ENCODE measurements at places on chromosomes 5 and 9.

DNA sequence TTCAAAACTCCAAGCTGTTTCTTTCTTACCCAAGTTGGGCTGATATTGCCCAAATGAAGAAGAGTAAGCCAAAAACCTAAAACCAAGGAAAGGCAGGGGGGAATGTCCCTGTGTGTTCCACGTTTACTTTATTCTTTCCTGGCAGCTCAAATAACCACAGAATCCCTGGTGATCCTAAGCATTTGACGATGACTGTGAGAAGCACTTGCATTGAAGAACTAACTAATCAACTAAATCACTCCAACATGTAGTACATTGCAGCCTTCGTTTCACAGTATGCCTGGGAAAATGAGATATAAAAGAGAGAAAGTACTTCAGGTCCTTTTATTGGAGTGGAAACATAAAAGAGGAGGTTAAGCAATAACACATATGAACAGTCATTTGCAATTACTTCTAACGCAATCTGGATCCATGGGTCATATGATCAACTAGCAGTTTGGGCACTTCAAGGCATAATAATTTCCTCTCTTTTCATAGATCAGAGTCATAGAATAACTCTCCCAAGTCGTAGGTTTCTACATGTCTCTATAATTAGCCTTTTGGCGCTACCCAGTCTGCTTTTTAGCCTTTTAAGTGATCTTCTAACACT lies 338.4 kb downstream of the TMEM167A start:
- no peak for DNase-seq

GRCh38 chr5:123515904-123516303 lies 3.9 kb downstream of the CSNK1G3 start:
- DNase-seq, result no peak

DNA sequence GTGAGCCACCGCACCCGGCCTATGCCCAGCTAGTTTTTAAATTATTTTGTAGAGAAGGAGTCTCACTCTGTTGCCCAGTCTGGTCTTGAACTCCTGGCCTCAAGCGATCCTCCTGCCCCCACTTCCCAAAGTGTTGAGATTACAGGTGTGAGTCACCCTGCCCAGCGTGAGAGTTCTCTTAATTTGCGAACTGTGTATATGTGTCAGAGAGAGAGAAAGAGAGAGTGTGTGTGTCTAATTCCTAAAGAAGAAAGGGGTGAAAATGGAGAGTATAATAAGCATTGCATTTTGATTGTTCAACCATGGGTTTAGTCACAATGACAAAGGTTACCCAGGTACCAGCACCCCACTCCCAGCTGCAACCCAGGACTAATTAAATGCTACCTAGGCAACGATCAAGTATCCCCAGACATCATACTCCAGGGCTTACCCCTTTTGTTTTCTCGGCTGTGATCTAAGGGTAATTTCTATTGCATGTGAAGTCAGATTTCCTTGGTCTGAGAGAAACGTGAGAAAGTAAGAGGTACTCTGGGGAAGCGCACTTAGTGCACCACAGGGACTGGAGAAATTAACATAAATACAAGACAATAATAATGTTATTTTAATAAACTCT lies 16.6 kb downstream of the MAP1B start:
- no peak for DNase-seq

- DNase-seq, result no peak
These were observed 89.6 kb downstream of the TARS1 start for GRCh38 chr5:33530183-33531036.

Data from stimulated activated CD8-positive, alpha-beta memory T cell treated with anti-CD3 and anti-CD28 coated beads, Interleukin-7, amount 100 ng/mL, for 48 hours (primary cell).